ENCODE measurements at places on chromosomes 16 and 17.

DNA sequence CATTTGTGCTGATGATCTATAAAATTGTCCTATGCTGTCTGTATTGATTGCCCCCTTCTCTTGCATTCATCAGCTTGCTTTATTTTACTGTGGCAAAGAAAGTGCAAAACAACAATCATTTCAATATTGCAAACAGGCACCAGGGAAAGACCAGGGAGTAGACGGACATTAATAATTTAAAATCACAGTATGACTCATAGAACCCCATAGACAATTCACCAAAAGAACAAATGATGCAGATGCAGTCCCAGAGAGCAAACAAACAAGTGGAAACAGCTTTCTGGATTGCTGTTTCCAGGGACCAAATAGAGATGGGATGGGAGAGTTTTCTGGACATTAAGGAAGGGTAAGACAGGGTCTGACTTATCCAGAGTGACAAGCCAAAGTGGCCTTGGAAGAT lies 70.1 kb downstream of the ABCC12 start:
- no peak for DNase-seq

- DNase-seq: no peak
These were observed 1.2 kb upstream of the COX6A2 start for GRCh38 chr16:31429314-31429713.

GRCh38 chr17:73291260-73291801 lies 20.5 kb downstream of the CDC42EP4 start:
- peak; percentile 8 for DNase-seq

DNA sequence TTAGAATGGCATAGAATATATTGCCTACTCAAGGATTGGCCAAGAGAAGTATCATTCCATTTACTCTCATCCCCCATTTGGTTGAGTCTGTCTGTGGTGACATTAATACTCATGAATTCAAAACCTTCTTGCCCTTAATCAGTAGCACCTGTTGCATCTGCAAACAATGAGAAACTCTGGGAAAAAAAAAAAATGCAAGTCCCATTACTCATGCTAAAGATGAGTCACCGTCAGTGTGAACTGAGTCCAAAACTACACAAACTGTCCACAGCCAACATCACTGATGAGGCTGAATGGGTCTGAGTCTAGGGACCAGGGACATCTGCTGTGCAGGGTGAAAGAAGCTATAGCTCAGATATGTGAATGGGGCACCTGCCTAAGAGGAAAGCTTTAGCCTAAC lies 96.9 kb upstream of the ADAMTS18 start:
- DNase-seq: no peak

DNA sequence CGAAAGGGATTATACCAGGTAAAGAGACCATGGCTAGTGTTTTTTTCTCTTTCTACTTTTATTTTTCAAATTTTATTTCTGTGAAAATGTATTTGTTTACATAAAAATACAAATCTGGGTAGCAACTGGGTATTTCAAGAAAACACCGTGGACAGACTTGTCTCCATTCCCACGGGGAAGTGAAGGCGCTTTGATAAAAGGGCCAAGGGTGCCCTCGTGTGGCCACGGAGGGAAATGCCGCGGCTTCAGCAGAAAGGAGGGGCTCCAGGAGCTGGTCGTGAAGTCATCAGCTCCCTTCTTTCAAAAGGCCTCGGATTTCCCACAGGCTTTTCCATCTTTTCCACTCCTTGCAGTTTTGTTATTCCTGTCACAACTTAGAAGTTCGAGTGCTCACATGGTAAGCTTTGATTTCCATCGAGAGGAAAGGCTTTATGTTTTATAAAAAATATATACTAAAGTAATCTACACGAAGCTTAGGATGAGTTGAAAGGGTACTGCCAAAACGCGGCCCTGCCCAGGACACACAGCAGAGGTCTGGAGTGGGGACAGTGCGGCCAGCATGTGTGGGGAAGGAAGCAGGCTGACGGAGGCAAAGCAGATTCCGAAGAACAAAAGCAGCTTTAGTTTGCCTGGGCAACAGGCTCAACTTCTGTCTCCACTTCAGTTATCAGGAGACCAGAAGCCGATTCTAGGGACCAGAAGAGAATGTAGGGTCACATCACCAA lies 15.3 kb upstream of the MNT start:
- DNase-seq: peak; percentile 91

- no peak for DNase-seq
These were observed 101.5 kb downstream of the STXBP4 start for GRCh38 chr17:55069983-55070529.

GRCh38 chr16:51939378-51939871 lies 607.5 kb downstream of the TOX3 start:
- no peak for DNase-seq

DNA sequence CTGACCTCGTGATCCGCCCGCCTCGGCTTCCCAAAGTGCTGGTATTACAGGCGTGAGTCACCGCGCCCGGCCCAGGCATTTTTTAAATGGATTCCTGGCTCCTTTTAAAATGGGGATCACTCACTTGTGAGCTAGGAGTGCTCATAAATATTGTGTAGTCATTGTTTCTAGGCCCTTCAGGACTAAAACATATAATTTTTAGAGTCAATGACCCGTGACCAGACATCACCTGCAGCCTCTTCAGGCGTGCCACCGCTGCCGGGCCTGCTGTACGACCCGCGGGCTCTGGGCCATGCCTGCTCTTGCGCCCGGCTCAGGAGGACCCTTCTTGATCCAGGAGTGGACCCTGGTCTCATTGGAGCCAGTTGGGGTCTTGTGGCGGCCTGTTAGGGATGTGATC lies 30.8 kb downstream of the EFCAB5 start:
- no peak for DNase-seq

GRCh38 chr17:75832164-75832651 lies 12.0 kb downstream of the UNC13D start:
- DNase-seq: peak; percentile 50

GRCh38 chr17:46115699-46116098 lies 77.5 kb downstream of the KANSL1 start:
- no peak for DNase-seq

GRCh38 chr16:66510711-66511601 lies 39.0 kb downstream of the TK2 start:
- no peak for DNase-seq

DNA sequence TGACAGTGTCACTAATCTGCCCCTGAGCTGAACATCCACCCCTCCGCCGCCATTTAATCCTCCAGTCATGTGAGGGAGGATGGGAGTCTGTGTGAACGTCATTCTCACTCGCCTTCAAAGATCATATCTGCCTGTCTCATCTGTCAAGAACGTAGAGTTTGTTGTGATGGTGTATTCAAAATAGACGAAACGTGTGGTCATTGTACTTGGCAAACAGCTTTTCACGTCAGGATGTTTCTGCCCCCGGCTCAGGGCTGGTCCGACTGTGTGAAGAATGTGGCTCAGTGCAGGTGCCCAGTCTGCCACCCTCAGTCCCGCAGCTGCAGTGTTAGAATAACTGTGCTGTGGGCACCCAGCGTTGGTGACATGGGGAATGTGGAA lies 148.0 kb downstream of the KCNJ12 start:
- no peak for DNase-seq

GRCh38 chr16:57590654-57591085 lies 37.8 kb upstream of the ADGRG1 start:
- no peak for DNase-seq

DNA sequence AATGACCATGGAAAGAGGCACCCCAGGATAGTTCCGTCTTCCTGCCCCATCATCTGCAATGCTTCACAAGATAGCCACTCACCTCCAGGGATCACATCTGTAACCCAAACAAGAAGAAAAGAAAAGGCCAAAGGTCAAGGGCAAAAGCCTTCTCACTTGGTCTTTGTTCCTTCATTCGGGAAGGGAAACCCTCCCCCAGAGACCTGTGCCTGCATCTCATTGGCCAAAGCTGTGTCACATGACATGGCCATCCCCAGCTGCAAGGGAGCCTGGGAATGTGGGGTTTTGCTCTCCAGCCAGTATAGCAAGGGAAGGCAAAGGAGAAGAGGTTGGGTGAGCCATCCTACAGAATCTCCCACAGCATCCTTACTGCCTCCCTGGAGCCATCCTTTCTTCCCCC lies 47.9 kb downstream of the NOL11 start:
- DNase-seq: no peak

- DNase-seq: peak; percentile 43
These were observed 2.9 kb downstream of the SLC16A3 start for GRCh38 chr17:82231562-82232321.

DNA sequence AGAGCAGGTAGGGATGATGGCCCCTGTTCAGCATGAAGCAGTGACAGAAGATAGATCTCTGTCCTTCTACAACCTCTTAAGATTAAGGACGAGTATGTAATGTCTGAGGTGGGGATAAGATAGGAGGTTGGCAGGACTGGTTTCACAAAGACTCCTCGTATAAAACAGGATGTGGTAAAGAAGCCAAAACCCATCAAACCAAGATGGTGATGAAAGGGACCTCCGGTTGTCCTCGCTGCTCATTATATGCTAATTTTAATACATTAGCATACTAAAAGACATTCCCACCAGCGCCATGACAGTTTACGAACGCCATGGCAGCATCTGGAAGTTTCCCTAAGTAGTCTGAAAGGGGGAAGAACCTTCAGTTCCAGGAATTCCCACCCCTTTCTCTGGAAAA lies 27.3 kb downstream of the MIS12 start:
- DNase-seq: peak; percentile 13

- no peak for DNase-seq
These were observed 44.6 kb upstream of the CIBAR2 start for GRCh38 chr16:85156869-85157268.

DNA sequence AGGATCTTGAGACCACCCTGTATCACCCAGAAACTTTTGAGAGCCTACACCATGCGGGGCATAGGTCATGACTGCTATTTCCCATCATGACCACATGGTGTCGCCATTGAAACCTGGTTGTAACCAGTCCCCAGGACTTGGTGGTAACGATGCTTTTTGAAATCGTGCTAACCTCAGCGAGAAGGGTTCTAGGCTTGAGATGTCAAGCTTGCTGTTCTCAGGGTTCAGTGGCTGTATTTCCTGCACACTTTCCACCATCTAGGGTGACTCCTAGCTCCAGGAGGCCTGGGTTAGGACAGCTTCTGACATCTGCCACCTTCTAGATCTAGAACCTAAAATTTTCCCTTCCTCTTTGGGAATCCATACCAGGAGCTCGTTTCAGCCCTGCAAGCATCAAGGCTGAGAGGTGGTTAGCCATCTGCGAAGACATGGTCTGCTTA lies 13.0 kb upstream of the SPNS3 start:
- DNase-seq: peak; percentile 65

DNA sequence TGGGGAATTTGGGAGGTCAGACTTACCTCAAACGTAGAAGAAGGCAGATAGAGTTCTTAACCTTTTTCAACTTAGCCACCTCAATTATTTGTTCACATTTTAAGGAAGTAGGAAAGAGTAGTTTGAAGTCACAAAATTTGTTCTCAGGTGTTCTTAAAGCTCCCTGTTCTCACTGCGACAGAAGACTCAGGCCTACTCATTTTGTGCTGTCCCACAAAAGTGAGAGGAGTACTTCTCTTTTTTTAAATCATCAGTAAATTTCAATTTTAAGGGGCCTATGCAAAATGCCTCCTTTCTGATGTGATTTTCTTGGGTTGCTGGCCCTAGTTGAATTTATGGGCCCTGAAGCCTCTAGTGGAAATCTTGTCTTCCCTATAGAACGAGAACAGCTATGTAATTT lies 133.4 kb downstream of the MAP2K6 start:
- DNase-seq: no peak

GRCh38 chr16:66278111-66278531 lies 88.4 kb upstream of the CDH5 start:
- DNase-seq: no peak

DNA sequence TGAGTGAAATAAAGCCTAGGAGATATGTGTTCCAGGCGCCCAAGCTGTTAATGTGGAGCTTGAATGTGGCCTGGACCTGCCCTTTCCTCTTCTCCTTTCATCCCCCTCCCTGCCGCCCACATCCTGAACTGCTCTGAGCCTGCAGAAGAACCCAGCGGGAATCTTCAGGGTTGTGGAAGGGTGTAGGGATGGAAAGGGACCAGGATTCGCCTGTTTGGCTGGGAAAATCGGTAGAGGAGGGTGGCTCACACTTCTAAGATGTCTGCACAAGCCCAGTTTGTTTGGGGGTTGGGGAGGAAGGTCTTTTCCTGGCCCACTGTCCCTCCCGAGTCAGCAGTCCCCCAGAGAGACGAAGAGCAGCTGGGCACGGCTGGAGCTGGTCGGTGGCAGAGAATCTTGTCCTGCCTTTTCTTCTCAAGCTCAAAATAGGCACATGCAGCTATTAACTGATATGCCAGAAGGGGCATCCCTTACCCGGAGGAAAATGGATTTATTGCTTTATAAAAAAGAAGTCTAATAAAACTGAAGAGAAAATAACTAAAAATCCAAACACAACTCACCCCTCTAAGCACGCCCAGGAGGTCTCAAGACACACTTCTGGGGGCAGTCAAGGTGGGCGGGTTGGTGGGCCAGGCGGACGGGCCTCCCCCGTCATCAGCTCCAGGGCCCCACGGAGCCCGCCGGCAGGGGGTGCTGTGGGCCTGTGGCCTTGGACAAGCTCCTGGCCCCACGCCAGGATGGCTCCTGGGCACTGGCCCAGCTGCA lies 11.5 kb upstream of the PITPNA start:
- peak; percentile 69 for DNase-seq

DNA sequence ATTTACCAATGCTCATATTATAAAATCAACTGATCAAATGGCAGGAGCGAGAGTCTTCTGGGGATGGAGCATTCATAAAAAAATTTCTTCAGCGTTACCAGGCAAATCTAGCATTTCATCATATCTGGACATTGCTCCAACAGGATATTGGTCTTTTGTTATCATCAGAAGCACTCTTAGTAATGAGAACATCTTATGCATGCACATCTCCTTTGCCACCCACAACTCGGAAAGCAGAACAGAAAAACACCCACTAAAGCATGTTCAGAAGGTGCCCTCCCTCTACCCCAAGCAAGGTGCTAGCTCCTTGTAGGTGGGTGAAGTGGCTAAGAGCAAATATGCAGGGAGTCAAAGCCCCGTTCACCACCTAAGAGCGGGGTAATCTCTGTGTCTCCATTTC lies 18.9 kb downstream of the ARHGAP17 start:
- DNase-seq: no peak

DNA sequence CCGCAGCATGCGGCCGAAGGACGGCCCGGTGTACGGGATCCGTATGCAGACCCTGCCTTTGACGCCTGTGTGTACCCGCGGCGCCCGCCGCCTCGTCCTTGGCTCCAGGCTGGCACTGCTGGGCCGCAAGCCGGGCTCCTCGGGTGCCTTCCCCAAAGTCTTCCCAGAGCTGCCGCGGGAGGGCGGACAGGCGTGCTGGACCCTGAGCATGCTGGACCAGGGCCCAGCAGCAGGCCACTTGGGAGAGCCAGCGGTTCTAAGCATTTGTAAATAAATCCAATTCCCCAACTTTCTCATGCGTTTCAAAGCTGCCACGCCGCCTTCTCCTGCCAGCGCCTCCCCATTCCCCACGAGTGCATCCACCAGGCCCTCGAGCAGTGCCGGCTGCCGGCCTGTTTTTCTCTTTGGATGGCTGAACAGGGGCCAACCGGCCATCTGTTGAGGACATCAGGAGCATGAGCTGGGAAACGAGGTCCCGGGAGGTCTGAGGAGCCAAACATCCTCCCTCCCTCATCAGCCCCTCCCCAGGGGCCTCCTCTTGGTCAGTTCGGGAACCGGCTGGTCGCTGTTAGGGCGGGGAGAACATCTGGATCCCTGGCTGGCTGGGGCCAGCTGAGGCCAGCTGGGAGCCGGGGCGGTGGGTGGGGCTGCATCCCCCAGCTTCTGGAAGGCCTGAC lies 20.5 kb upstream of the PABPN1L start:
- DNase-seq: no peak

- DNase-seq: no peak
These were observed 188.7 kb downstream of the HS3ST3A1 start for GRCh38 chr17:13413001-13413400.

GRCh38 chr17:82325286-82326180 lies 8.0 kb downstream of the SECTM1 start:
- DNase-seq: no peak

Measured in CD4-positive, alpha-beta T cell treated with Interleukin-17A for 4 hours (primary cell).